HT-29 (cell line): ENCODE measurements at places on chromosomes 7 and 10. TPM values are rescaled to one million over a fixed set of nuclear protein-coding genes. Genes with fewer than 3 reads are reported as not detected.

LIPJ gene
- total RNA-seq: not detected in 2 replicates

ATOH7 gene
- total RNA-seq: 0.29 TPM in 1 of 2 replicates, not detected in the other

HABP2 gene
- not detected in 2 replicates for total RNA-seq

NEUROD6 gene
- total RNA-seq: not detected in 2 replicates

TNRC18 gene
- 93.2 and 121 TPM in 2 replicates for total RNA-seq

KCND2 gene
- total RNA-seq: not detected in 2 replicates

PHKG1 gene
- total RNA-seq: 1.5 and 1.7 TPM in 2 replicates

SPDYE9 gene
- total RNA-seq: not detected in 2 replicates

SLC13A1 gene
- total RNA-seq: not detected in 2 replicates

CDNF gene
- not detected in 2 replicates for total RNA-seq

PITX3 gene
- total RNA-seq: not detected in 2 replicates

HTR5A gene
- total RNA-seq: not detected in 2 replicates

GHRHR gene
- total RNA-seq: not detected in 2 replicates

PLEKHS1 gene
- 0.55 TPM in 1 of 2 replicates, not detected in the other for total RNA-seq

GCK gene
- not detected in 2 replicates for total RNA-seq

OR9A2 gene
- total RNA-seq: 0.29 TPM in 1 of 2 replicates, not detected in the other

CRHR2 gene
- not detected in 2 replicates for total RNA-seq

SPDYE3 gene
- not detected in 2 replicates for total RNA-seq

XRCC2 gene
- 9.1 and 10.4 TPM in 2 replicates for total RNA-seq

SPDYE11 gene
- not detected in 2 replicates for total RNA-seq

ZNF777 gene
- total RNA-seq: 9.9 and 12.2 TPM in 2 replicates

NUTM2E gene
- not detected in 2 replicates for total RNA-seq

ZP3 gene
- 12.7 and 16.4 TPM in 2 replicates for total RNA-seq

NRAP gene
- total RNA-seq: not detected in 2 replicates

METTL27 gene
- total RNA-seq: 7.3 and 9.8 TPM in 2 replicates

CCDC3 gene
- total RNA-seq: not detected in 2 replicates

ADCY1 gene
- not detected in 2 replicates for total RNA-seq

MICALL2 gene
- 151 and 155 TPM in 2 replicates for total RNA-seq

SLC25A13 gene
- 28.2 and 34.1 TPM in 2 replicates for total RNA-seq
